ENCODE measurements at places on chromosomes 7 and 10. TPM values are rescaled to one million over a fixed set of nuclear protein-coding genes. Genes with fewer than 3 reads are reported as not detected.

- no peak for DNase-seq
Observed at GRCh38 chr7:99116144-99116543, 27.8 kb downstream of the SMURF1 start.

GRCh38 chr7:142301923-142302550, 44.2 kb upstream of the PRSS58 start:
- DNase-seq, result no peak

DNA sequence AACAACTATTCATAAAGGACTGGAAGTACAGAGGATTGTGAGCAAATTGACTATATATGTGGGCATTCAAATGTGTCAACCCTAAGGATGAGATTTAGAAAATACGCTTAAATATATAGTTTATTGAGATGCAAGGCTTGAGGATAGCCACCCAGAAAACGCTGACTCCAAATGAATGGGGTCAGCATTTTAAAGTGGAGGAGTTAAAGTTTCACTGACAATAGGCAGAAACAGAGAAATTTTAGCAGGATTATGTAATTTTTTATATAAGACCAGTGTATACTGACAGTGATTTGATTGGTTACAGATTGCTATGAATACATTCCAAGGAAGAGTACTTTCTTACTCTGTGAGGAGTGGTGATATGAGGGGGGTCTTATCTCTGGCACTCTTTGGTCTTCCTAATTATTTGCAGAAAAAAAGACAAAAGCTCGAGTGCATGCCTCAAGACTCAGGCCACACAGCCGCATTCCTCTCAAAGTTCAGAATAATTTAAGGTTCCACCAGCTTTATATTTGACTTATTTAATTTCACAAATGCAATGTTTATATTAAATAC, 38.6 kb upstream of the ARL4A start:
- DNase-seq, result no peak

DNA sequence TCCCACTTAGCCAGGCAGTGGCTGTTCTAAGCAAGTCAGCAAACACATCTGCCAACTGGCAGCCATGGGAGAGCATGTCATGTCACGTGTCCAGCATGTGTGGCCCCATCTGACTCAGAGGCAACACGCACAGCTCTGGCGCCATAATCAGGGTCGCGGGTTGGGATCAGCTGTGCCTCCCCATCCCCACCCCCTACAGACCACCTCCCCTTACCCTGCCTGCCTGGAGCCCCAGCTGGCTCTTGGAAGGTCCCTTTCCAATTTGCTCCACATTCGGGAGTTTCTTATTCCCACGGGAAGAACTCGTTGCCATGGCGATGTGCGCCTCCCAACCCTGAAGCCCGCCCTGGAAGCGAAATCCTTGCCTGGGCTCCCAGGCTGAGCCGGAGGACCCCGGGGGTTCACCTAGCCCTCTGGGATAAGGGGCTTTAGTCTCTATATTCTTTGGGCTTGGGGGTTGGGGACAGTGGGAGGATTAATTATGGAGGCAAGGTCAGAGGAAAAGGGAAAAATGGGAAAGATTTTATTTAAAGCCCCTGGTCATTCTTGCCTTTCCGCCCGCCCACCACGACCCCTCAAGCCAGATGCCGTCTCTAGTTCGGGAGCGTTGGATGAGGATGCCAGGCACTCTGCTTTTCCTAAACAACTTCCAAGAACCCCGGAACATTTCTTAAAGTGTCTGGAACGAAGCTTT, 283.7 kb downstream of the ZEB1 start:
- DNase-seq, result peak; percentile 30

DNA sequence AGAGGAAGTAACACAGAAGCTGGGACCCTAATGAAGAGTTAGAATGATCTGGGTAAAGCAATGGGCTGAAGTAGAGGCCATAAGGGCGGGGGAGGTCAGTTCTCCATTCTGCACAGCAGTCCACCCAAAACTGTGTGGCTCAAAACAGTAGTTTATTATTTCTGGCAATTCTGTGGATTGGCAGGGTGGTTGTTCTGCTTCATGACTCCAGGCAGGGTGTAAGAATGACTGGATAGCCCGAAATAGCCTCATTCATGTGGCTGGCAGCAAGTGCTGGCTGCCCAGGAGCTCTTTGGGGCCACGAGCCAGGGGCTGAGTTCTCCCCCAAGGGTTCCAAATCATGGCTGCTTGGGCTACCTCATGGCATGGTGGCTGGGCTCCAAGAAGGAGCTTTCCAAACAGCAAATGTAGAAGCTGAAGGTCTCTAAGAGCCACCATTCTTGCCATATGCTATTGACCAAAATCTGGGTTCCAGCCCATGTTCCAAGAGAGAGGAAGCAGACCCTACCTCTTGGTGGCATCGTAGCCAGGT, 315.1 kb upstream of the C7orf33 start:
- DNase-seq, result no peak

DNA sequence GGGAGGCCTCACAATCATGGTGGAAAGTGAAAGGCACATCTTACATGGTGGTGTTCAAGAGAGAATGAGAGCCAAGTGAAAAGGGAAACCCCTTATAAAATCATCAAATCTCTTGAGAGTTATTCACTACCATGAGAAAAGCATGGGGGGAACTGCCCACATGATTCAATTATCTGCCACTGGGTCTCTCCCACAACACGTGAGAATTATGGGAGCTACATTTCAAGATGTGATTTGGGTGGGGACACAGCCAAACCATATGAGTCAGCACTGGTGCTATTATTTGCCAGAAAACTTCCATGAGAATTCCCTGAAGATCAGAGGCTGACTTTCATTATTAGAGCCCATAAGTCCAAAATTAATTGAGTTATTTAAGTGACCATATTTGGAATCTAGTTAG, 1001.2 kb upstream of the POT1 start:
- DNase-seq, result no peak

DNA sequence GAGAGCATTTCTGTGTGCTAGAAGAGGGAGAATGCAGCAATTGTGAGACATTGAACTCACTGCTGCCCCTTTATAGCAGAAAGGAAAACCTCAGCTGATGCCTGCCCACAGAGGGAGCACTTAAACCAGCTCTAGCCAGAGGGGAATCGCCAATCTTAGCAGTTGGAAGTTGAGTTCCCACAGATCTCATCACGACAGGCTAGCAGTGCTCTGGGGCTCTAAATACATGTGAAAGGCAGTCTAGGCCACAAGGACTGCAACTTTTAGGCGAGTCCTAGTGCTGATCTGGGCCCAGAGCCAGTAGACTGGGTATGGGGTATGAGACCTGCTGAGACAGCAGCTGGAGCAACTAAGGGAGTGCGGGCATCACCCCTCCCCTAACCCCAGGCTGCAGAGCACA, 25.2 kb upstream of the PRR15 start:
- DNase-seq, result no peak

DNA sequence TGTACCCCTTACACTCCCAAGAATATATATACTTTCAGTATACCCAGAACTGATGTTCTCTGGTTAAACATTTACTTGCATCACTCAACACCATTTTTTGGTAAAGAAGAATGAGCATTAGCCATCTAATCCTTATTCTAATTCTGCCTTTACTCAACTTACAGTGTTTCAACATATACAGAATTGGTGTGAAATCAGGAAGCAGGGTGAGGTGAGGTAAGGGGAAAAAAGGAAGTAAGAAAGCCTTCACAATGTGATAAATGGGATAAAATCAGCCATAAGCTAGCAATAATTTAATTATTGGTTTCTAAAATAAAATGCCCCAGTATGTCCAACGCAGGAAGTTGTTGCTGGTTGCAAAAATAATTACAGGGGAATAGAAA, 605.4 kb downstream of the KCNMA1 start:
- DNase-seq, result no peak

- no peak for DNase-seq
Observed at GRCh38 chr10:80613466-80614170, 75.9 kb downstream of the SH2D4B start.

DNA sequence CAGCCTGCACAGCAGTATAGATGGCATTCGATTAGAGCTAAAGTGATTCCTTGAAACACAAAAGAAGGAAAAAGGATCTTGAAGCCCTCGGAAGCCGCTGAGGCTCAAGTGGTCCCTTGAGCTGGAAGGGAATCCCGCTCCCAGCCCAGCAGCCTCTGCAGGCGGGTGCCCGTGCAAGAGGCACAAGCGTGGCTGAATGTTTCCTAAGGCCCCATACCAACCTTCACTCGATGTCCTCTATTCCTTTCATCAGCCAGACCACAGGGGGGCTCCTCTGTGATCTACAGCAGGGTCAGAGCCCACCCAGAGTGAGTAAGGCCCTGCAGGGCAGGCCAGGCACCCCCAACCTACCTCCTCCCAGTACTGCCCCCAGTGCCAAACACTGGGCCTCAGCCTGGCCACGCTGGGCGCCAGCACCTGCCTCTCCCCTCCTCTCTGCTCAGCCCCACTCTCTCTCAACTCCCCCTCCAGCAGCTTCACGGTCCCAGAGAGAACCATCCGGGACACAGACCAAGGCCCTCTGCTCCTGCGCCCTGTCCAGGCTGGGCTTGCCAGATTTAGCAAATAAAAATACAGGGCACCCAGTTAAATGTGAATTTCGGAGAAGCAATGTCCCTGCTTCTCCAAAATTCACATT, 30.5 kb downstream of the EBF3 start:
- no peak for DNase-seq

GRCh38 chr10:78614744-78615143, 454.0 kb upstream of the ZMIZ1 start:
- no peak for DNase-seq

DNA sequence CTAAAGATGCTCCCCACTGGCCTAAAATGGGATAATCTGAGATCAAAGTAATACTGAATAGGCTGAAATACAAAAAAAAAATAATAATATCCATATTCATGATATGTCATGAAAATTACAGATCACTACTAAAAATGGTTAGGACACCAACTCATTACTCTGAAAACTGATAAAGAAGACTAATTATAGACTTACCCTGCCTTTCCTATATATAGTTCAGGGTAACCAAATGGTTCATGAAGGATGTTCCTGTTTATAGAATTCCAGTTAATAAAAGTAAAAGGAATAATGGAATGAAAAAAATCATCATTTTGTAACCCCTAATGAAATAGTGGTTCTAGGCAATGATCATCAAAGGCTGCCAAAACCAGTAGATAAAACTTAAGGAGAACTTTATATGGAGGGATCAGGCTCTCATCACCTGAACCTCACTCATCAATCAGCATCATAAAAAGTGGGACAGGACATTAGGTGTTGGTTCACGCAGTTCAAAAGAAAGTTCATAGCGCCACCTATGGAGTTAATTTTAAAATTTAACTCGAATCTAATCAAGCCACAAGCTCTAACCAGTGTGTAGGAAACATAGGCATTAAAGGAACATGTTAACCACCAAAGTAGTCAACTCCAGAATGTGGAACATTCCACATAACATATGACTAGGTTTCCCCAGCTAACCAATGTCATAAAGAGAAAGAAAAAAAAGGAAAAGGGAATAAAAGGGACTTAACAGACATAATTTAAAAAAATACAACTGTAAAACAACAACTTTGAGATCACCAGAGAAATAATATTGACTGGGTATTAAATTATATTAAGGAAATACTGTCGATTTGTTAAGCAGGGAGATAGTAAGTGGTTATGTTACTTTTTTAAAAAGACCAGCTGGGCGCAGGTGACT, 35.7 kb downstream of the P4HA1 start:
- no peak for DNase-seq

DNA sequence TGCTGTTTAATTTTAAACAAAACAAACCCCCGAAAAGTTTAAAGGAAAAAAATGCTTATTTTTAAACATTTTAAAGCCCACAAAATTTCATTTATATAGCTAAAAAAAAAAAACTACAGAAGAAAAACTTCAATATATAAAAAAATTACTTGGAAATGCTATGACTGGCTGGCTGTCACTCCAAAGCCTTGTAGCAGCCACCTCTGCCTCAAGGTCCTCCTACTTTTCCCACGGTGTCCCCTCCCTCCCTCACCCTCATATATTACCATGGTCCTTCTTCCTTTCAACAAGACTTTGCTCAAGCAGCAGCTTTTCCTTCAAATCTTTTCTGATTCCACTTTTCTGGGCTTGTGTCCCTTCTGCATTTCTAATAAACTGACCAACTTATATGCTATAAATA, 122.0 kb downstream of the TPK1 start:
- peak; percentile 10 for DNase-seq

DNA sequence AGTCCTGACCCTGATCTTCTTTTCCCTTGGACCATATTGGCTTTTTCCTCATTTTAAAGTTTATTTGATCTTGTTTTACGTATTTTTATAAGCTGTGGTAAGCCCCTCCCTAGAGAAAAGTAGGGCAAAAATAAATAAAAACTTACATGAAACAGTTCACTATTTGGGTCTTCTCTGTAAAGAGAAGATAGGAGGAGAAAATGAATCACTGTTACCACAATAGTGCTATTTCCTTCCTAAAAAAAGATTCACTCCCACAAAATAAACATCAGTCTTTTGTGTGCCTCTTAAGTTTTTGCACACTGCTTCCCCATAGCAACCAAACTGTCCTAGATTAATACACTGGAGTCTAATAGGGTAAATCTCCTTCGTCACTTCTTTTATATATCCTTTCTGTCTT, 1.4 kb upstream of the SVIL start:
- DNase-seq, result no peak

DNA sequence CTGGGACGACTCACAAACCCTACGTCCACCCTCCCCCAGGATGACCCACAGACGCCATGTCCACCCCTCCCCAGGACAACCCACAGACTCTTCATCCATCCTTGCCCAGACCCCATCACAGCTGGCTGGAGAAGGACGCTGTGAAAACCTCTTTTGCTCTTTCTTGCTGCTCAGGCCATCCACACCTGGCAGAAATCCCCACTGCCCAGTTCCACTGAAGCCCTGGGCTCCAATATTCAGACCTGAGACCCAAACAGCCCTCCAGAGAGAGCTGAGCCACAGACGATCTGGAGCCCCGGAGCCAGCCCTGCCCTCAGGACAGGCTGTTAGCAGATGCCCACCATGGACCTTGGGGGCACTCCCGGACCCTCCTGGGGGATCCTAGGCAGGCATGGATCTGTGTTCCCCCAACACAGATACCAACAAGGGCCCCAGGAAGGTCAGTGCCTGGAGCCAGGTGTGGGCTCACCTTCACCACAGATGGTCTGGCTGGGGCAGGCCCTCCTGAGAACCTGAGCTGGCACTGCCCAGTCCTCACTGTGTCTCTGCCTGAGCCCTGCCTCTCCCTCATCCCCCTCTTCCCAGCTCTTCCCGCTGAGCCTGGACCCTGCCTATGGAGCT, 226.2 kb downstream of the PTPRN2 start:
- no peak for DNase-seq

Gene GNB2
- total RNA-seq, result 192 TPM

Gene GIGYF1
- 41.5 TPM for total RNA-seq

Gene CTAGE8
- total RNA-seq, result 0.85 TPM

Gene KIAA1217
- total RNA-seq, result 1.3 TPM

Gene MRC1
- not detected for total RNA-seq

Gene PILRA
- total RNA-seq, result 5.8 TPM

Gene C10orf67
- total RNA-seq, result 0.25 TPM

Gene HOXA5
- not detected for total RNA-seq

Gene DYDC2
- 0.70 TPM for total RNA-seq

Gene SOSTDC1
- total RNA-seq, result not detected

Data from activated CD8-positive, alpha-beta T cell treated with anti-CD3 and anti-CD28 coated beads for 36 hours (primary cell).